ENCODE measurements at places on chromosomes 13 and 19. TPM values are rescaled to one million over a fixed set of nuclear protein-coding genes. Genes with fewer than 3 reads are reported as not detected.

DNA sequence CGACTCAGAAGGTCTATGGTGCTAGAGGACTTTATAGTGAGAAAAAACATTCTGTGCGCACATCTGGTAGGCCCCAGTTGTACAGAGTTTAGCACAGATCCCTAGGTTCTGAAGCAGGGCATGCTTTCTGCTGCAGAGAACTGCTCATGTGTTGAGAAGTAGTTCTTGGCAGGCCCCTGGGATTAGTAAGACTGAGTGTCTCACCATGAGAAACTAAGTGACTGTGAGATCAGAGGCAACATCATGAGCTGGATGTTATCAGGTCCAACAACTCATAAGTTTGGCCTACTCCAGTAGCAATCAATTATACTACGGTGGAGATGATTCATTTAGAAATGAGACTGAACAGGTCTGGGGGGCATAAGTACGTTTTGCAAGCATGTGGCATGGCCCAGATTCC, 507.4 kb upstream of the KLF12 start:
- no peak for DNase-seq

GRCh38 chr13:83221813-83222241, 660.4 kb downstream of the SLITRK1 start:
- DNase-seq = peak; percentile 75

DNA sequence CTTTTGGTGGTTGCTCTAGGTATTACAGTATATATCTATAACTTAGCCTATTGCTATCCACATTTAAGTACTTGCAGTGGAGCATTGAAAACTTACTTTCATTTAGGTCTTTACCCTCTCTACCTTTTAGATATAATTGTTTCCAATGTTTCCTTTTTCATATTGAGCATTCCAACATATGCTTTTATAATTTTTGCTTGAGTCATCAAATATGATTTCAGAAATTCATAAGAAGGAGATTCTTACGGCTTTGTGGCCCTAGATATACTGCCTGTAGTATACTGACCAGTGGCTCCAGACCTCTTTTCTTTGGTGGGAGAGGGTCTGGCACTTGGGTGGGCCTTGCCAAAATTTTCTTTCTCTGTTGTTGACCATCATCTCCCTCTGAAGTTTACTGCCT, 32.8 kb upstream of the ZNF850 start:
- no peak for DNase-seq

Gene IZUMO4
- polyA plus RNA-seq = 14.9 TPM

DNA sequence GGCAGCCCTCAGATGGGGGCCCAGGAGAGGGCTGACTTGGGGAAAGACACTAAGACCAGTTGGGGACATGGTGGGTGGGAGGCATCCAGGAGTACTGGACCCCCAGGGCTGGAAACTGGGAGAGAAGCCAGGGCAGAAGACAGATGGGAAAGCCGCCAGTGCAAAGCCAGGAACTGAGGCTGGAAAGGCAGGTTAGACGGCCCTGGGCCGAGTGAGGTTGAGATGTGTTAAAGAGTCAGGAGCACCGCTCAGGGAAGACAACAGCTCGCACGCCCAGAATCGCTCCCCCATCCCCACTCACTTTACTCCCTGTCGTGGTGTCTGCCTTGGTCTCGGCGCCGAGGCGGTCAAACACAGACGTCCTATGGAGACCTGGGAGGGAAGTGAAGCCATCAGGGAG, 24.5 kb downstream of the C19orf47 start:
- DNase-seq = no peak

DNA sequence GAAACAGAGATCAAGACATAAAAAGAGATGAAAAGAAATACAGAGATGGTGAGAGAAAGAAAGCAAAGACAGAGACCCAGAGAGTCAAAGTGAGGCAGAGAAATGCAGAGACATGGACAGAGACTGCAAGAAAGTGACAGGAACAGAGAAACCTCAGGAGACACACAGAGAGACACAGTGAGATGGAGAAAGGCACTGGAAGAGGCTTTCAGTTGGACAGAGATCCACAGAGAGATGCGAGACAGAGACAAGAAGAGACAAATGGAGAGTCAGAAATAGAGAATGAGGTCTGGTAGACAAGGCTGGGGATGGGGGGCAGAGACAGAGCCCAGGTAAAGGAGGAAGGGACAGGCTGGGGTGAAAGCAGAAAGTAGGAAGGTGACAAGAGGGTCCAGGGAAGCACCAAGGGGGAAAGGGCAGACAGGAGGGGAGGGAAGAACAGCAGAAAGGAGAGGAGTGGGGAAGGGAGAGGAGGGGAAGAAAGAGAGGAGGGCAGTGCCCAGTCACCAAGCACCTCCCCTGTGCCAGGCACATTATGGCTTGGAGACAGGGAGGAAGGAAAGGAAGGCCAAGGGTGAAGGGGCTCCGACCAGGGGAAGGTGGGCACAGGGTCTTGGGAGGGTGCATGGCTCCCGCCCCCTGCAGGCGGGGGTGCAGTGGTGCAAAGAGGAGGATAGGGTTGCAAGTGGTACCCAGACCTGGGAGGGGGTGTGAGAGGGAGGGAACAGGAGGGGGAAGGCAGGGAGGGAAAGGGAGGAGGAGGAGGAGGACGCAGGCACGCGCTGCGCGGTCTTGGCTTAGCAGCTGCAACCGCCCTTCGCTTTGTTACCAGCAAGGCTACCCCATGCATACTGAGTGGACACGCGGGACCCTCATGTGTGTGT, 38.4 kb downstream of the DEDD2 start:
- no peak for DNase-seq

DNA sequence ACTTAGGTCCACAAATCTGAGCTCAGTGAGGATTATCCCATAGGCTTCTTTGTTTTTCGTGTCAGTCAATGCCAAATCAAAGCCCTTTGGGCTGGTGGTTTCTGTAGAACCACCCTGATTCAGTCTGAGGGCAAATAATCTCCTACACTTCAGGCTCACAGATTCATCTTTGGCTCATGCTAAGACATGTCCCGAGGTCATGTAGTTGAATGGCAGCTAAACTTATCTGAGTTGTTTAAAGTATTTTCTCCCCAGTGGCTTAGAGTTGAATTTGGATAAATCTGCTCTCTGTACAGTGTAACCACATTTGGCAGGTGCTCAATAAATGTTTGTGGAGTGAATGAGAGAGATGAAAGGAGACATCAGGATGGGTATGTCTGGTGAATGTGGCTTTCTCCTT, 13.1 kb upstream of the SLC25A42 start:
- no peak for DNase-seq

GRCh38 chr19:1107661-1108261, 4.0 kb downstream of the GPX4 start:
- no peak for DNase-seq

DNA sequence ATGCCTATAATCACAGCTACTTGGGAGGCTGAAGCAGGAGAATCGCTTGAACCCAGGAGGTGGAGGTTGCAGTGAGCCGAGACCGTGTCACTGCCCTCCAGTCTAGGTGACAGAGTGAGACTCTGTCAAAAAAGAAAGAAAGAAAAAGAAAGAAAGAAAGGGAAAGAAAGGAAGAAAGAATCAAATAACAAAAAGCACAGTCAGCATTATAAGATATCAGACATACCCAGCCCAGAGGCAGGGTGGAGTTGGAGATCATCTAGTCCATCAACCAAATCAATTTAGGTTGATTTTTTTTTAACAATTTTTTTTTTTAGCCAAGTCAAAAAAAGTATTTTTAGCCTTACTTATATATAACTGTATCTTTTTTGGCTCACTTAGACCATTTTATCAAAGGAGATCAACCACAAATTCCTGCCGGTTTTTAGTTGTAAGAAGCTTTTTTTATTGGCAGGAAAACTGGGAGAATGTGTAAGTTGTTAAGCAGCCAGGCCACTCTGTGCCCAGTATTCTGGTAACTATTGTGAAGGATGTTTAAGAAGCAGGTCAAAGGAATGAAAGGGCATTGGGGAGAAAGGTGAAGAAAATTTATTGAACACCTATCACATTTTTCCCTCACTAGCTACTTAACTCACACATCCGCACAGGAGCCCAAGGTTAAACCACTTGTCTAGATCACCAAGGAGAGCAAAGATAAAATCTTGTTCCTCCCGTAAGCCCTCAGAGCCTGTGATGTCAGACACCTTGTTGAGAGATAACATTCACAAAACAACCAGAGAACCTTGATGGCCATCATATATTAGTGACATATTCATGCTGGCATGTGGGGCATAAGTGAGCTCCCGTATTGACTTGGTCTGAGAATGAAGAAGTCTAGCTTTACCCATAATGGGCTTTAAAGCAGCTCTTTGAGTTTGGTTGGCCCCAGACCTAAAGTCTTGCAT, 91.8 kb downstream of the COL4A2 start:
- DNase-seq = no peak

Gene PRODH2
- not detected for polyA plus RNA-seq

DNA sequence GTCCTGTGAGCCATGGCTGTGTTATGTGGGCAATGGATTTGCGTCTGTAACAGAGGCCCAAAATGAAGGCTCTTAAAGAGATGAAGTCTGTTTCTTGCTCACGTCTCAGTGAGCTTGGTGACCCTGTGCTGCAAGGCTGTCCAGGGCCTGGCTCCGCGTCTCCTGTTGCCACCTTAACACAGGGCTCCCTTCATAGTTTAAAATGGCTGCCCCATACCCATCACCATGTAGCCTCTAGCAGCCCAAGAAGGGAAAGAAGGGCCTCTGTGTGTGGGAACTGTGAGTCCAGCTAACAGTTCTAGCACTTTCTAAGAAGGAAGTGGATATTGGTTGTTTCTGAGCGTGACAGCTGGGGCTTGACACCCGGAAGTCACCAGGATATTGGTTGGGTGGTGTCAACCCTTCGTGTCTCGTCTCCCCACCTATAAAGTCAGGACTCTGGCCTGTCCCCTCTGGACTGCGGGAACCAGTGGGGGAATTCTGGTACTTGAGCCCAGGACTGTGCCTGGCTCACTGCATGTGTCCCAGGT, 20.9 kb downstream of the TMED1 start:
- DNase-seq = no peak

- no peak for DNase-seq
Measured at GRCh38 chr13:111153977-111154332, 38.8 kb downstream of the ARHGEF7 start.

GRCh38 chr19:45473682-45474605, 6.1 kb downstream of the FOSB start:
- no peak for DNase-seq

DNA sequence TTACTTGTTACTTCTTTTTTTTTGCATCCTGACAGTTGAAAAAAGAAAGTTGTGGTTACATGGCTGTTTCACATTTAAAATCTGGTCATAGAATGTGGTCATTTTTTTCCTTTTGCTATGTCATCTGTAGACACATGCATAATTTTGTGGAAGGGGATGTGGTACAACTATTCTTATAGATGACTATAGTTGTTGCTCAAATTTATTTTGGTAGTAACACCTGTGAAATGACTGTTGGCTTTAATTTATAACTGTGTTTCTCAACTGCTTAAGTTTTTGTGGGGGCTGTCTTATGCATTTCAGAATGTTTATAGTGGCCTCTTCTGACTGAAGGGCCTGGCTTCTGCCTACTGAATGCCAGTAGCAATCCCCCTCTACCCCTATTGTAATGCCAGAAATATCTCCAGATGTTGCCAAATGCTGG, 130.5 kb downstream of the PAN3 start:
- no peak for DNase-seq

DNA sequence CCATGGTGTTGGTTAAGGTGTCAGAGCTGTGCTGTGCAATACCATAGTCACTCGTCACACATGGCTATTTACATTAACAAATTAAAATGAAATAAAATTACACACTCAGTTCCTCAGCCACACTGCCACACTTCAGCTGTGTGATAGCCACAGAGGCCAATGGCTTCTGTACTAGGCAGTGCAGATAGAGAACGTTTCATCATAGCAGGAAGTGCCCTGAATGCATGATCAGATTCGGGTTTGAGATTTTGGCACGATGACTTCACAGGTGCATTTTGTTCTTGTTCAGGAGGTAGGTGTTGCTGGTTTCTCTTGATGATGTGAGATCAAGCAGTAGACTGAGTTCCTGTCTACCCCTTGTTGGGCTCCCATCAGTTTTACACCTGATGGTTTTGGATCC, 6.5 kb downstream of the ARMC6 start:
- no peak for DNase-seq

GRCh38 chr19:42287827-42288107, 14.2 kb upstream of the PRR19 start:
- DNase-seq = no peak

- peak; percentile 53 for DNase-seq
Measured at GRCh38 chr19:35352448-35353304, 5.0 kb downstream of the FFAR1 start.

DNA sequence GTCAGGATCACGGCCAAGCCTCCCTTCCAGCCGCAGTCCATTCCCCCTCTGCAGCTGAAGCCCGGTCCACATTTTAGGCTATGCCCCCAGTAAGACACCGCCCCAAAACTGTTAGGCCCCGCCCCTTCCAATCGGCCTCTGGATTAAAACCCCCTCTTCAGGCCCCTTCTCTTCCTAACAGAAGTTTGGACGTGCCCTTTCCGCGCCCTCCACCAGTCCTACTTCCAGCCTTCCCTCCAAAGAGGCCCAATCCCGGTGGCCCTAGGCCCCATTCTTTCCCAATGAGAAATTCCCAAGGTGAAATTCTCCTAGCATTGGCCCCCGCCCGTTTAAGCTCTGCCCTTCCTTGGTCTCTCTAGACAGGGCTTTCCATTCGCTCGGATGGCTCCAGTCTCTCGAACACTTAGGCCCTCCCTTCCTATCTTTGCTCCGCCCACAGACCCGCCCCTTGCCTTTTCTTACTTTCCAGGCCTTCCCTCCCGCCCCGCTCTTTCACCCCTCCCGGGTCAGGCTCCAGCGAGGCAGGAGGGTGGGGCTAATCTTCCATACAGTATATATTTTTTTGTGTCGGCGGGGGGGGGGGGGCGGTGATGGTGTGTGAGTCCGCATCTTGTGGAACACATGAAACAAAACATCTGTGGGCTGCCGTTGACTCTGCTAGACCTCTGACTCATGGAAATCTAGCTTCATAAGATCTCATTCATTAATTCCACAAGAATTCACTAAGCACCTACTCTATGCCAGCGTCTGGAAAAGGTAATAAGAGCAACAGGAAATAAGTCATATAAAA, 13.6 kb downstream of the LTBP4 start:
- DNase-seq = no peak

DNA sequence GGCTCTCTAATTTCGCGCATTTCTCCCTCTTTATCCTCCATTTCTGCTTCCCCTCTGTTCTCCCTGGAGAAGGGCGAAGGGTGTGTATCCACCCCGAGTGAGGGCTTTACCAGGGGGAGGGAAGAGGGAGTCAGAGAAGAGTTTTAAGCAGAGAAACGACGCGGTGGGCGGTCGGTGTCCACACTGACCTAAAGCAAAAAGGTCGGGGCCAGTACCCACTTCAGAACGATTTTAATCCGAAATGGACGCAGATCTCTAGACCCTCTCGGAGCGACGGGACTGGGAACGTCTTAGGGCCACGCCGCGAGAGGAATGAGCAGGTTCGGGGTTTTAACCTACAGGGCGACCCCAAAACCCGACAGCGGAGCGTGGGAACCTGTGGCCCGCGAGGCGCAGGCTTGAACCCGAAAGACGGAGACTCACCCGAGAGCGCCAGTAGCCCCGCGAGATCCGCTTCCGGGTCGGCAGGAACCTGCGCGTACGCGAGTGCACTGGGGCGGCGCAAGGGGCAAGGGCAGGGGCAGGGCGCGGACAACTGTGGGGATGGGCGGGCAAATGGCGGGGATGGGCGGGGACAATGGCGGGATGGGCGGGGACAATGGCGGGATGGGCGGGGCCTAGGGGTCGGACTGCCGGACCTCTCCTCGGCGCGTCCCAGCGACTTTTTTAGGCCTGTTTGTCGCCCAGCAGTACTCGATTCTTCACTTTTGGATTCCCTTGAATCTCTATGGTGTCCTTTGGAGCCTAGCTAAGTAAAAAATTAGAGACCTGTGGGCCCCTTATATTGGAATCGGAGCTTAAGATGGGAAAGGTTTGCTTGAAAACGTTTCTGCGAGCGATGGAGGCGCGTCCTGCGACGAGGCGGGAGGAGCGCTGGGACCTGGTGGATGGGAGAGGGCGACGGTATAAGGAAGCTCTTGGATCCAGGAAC, at the start of gene ZNF677:
Gene ZNF677 (minus strand): TSS at position 463 of the 931 bp plus-strand sequence. CDS start 3,323 bp downstream, outside the sequence.
- peak; percentile 33 for DNase-seq
